RKO (cell line): ENCODE measurements at places on chromosomes 1 and 21.
A peak's percentile ranks its signal among the peaks of the same experiment; 100 is the strongest.

DNA sequence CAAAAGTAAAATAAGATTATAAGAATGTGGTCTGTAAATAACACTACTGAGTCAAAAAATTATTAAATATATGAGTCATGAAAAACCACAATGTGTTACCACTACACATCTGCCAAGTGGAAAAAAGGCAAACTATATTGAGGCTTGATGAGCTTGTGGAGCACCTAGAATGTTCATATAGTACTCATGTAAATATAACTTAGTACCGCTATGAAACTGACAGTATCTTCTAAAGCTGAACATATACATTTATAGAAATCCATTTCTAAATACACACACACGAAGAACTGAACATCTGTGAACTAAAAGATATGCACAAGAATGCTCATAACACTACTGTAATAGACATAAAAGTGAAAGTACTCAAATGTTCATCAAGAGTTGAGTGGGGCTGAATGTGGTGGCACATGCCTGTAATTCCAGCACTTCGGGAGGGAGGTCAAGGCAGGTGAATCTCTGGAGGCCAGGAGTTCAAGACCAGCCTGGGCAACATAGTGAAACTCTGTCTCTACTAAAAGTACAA lies 18.5 kb upstream of the GBP3 start:
- DNase-seq = peak; percentile 20

- peak; percentile 37 for DNase-seq
These were observed 70.7 kb downstream of the CD247 start for GRCh38 chr1:167447521-167448136.

DNA sequence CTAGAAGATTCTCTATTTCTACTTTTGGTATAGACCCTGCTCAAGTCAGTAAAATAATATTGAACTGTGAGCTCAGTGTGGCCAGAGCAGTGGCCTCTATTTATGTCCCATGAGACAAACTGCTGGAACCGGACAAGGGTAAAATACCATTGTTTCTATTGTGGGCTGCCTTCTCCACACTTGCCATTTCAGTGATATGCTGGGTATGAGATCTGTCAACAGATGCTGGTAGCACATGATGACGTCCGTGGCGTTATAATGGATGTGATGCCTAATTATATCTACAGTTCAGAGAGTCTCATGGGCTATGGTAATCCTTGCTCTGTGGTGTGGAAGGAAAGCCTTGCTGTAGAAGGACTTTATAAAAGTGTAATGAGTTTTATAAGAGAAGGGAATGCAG lies 2.4 kb downstream of the ACTN2 start:
- no peak for DNase-seq

DNA sequence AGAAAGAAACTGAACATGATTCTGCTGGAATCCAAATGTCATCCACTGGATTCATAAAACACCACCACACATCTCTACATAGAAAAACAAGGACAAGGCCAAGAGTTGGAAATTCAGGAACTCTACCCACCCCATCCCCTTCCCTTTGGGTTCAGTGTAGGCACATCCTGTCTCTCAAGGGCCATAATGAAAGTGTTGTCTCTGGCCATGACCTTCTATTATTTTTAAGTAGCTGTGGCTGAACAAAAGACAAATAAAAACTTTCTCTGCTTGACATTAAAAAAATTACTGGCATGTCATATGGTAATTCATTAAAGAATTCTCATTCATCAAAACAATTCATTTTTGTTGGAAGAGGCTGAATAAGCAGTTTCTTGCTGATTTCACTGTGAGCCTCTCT lies 54.9 kb upstream of the ZBTB18 start:
- DNase-seq = no peak

- no peak for DNase-seq
These were observed 45.8 kb downstream of the TTC39A start for GRCh38 chr1:51284487-51284954.

DNA sequence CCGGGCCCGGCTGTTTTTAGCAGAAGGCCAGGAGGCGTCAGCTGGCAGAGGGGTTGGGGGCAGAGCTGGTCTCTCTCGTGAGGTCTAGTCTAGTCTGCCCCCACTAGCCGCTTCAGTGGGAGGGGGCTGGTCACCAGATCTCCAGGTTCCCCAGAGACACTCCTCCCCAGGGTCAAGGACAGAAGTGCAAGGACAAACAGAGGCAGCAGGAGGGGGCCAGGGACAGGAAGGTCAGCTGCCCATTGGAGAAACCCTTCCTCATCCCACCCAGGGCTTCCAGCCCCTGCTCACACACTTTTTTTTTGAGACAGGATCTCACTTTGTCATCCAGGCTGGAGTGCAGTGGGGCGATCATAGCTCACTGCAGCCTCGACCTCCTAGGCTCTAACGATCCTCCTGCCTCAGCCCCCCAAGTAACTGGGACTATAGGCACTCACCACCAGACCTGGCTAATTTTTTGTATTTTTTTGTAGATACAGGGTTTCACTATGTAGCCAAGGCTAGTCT lies 10.0 kb downstream of the FAM229A start:
- no peak for DNase-seq

- DNase-seq = no peak
These were observed 1.3 kb downstream of the TRIM33 start for GRCh38 chr1:114509596-114510273.

DNA sequence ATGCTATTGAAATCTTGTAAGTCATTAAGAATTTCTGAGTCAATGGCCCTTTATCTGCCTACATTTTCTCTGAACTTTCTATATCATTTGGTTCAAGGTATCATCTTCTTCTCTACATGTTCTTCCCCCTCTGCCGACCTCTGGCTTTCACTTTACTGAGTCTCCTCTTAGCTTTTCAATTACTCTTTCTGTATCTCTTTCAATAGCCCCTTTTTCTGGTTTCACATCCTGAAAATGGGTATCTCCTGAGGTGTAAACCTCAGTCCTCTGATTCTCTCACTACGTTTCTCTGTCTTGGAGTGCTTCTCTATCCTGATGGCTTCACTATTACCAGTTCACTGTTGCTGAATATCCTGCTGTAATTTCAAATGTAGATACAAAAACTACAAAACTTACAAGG lies 98.9 kb downstream of the LYST start:
- no peak for DNase-seq

DNA sequence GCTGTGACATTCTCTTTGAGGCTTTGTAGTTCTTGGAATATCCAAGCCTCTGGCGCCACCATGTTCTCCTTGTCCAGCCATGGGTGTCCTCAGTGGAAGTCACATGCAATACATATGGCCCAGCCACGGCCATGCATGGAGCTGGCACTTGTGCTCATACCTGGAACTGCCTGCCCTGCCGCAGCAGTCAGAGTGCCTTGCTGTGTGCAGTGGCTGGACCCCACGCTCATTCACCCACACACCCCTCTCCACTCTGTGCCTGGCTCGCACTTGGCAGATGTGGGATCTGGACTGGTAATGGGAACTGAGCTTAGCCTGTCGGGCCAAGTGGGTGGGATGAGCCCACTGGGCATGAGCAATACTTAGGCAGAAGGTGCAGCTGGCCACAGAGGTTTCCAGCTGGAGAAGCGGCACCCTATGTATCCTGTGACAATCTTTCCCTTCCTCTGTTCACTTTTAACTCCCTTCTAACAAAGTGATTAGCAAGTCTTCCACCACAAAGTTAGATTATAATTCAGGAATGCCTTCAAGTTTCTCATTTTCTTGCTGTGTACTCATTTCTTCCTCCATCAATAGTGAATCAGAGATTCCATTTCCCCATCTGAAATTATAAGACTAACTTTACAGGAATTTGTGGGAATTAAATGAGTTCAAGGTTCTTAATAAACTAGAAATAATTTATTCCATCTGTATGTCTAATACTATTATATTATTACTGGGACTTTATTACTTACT lies 351.6 kb upstream of the NCAM2 start:
- no peak for DNase-seq
